ENCODE measurements at places on chromosomes 16 and 17.

GRCh38 chr17:64354824-64355535 is 35.7 kb downstream of the PECAM1 start:
- DNase-seq = no peak

- no peak for DNase-seq
Measured at GRCh38 chr16:24102209-24102660, 153.9 kb upstream of the CACNG3 start.

DNA sequence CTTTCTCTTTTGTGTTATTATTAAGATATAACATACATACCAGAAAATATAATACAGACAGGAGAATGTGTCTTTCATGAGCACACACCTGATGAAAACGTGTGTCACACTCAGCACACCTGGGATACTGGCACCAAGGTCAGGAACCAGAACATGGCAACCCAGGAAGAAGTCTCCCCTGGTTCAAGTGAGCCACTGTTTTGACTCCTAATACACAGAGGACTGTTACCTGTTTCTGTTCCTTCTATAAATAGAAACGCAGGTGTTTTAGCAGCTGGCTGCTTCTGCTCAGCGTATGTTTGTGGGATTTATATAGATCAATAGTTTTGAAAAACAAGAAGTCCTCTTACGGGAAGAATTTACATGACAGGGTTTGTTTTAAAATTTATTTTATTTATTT is 3.5 kb downstream of the SEC14L1 start:
- DNase-seq = no peak

- DNase-seq = no peak
Measured at GRCh38 chr17:74757502-74757901, 9.1 kb downstream of the NHERF1 start.

- no peak for DNase-seq
Measured at GRCh38 chr16:81841722-81842121, 62.6 kb downstream of the PLCG2 start.

DNA sequence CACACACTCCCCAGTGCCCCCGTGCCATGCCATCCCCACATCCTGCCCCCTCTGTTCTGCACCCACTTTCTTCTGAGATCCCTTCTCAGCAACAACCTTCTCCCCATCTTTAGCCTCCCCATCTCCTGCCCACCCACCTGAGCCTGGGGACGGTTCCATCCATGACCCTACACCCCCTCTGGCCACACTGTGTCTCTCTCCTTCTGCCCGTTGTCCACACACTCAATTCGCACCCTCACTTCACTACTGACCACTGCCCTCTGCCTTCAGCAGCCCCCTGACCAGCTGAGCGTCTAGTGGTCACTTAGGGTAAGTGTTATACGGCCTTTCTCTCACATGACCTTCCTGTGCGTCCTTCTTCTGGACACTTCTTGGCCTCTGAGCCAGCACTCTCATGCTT is 6.1 kb downstream of the ARHGAP27 start:
- DNase-seq = no peak

GRCh38 chr17:28199115-28199514 is 119.9 kb upstream of the TMEM97 start:
- no peak for DNase-seq

DNA sequence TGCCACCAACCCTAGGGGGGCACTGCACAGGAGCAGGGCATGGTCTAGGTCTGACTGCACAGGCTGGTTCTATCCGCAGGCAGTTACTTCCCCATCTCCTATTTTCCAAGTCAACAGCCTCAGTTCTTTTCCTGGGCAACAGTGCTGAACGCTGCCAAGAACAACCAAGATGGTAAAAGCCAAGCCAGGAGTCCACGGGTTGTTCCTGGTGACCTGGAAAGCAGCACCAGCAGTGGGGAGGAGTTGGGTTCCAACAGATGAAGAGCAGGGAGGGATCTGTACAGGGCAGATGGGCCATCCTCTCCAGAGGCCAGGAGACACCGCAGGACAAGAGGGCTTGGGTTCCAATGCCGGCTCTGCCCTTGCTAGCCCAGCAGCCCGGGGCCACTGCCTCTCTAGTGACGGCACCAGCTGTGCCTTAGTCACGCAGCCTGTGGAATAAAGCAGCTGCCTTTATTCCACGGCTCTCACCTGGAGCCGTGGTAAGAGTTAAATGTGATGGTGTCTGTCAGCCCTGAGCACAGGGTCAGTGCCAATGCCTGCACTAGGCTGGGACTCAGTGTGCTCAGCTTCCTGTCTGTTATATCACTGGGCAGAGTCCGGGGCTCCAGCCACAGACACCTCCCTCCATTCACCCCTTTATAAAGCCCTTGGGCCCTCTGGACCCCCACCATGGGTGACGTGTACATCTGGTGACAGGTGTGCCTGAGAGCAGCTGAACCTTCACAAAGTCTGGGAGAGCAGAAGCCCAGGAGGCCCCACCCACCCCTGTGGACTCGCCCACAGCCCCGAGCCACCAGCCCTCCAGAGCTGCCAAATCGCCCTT is 44.9 kb downstream of the MARF1 start:
- DNase-seq = no peak

DNA sequence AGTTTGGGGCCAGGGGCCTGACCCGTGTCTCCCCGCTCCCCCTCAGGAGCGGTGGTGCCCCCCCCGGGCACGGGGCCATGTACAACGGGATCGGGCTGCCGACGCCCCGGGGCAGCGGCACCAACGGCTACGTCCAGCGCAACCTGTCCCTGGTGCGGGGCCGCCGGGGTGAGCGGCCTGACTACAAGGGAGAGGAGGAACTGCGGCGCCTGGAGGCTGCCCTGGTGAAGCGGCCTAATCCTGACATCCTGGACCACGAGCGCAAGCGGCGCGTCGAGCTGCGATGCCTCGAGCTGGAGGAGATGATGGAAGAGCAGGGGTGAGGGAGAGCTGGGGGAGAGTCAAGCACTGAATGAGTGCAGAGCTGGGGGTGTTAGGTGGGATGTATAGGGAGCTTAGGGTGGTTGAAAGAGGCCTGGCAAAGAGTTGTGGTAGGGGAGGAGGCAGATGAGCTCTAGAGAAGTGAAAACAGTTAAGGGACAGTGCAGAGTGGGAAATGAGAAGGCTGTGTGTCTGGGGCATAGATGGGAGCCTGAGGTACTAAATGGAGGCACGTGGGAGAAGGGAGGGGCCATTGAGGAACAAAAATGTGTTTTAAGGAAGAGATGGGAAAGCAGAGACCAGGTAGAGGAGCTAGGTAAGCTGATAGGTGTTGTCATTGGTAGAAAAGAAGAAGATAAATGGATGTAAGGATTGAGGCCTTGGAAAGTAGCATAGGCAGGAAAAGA is 4.0 kb downstream of the SRRM2 start:
- no peak for DNase-seq

- no peak for DNase-seq
Measured at GRCh38 chr16:81647527-81647926, 131.6 kb upstream of the PLCG2 start.

DNA sequence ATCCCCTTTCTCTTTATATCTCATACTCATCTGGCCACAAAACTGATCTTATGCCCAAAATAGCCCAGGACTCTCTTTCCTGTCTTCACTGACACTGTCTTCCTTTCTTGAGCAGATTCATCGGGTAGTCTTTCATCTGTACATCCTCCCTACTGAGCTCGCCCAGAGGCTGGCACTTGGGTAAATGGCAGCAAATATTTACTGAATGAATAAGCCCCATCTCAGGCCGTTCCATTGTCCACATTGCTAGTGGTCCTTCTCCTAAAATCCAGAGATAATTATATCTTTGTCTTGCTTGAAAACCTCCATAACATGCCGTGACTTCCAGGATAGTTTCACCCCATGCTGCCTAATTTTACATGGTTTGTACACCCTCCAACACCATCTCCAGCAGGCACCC is 158.1 kb upstream of the SDK2 start:
- DNase-seq = no peak

- DNase-seq = peak; percentile 32
Measured at GRCh38 chr17:28612936-28613872, 781 bp downstream of the RSKR start.

GRCh38 chr17:21228111-21228510 is 14.2 kb upstream of the TMEM11 start:
- no peak for DNase-seq

- no peak for DNase-seq
Measured at GRCh38 chr16:58040945-58041627, 15.5 kb downstream of the MMP15 start.

GRCh38 chr16:88640498-88641247 is 2.3 kb downstream of the IL17C start:
- no peak for DNase-seq

GRCh38 chr17:57048096-57048495 is 37.0 kb upstream of the AKAP1 start:
- DNase-seq = no peak

DNA sequence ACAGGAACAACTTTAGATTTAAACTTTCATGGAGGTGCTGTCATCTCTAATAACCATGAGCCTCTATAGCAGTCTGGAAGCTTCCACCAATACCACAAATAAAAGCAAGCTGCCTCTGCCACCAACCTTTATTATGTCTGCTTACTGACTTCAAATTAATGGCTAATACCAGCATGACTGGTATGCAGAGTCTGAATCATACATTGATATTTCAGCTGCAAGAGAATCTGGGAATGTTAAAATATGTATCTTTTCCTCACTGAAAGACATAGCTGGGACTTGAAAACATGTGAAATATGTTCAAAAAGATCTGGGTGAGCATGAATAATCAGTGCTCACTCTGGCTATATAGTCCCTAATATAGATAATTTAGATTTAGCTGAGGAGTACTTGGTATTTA is 488.6 kb downstream of the CDH8 start:
- no peak for DNase-seq

DNA sequence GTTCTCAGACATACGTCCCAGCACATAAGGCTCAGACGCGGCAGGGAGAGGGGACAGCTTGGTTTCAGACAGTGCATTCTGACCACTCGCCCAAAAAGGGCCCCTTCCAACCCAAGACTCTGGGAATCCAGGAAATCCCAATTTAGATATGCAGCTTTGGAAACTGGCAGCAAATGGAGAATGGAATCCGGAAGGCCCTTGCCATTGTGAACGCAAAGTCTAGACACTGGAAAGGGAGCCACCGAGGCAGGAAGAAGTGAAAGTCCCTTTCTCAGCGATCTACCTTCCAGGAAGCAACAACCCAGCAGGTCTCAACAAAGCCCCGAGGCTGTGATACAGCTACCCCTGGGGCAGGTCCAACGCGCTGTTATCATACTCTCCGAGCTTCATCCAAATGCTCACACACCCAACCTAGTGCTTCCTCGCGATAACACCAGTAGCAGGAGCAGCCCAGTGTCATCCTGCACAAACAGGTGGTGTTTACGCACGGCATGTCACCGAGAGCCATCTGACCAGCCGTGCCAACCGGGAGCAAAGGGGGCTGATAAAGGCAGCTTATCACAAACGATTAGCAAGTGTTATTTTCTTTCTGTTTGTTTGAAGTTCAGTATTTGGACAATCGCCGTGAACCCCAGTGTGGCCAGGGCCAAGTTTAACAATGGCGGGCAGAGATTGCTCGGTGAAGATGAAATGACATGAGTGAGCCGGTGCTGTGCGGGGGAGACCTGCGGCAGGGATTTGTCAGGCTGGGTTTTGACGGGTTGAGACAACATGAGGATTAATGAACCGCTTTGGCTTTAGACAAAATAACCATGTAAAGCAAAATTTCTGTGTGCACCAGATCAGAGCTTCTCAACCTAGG is 240.6 kb downstream of the FOXL1 start:
- DNase-seq = no peak

DNA sequence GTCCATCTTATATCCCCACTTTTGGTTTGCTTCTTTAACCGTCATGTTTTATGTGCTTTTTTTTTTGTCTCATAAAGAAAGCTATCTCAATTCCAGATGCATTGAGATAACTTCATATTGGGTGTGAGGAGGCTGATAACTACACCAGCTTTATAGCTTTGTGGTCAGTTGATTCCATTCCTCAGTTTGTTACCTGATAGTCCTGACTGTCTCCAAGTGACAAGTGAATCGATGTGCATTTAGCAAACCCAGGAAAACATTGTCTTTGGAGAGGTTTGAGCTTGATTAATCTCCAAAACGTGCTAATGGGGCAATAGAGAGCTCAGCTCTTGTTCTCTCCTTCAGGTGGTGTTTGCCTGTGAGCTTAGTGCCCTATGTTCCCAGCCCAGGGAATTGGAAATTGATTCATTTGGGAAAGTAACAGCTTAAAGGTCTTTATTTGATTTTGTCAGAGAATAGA is 22.7 kb downstream of the HS3ST3B1 start:
- DNase-seq = no peak

DNA sequence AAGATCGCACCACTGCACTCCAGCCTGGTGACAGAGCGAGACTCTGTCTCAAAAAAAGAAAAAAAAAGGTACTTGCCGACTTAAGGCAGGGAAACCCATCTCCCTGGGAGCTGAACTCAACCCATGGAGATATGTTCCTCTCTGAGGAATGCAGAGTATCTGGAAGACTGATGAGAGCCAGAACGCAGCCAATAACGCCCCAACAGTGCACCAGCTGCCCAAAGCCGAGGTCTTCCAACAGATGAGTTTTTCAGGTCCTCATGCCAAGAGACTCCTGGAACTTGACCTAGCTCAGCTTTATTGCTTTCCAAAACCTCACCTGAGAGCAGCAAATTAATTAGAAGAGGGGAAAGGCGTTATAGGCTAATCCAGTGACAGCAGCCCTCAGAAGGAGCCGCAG is 9.4 kb downstream of the ELAC2 start:
- DNase-seq = no peak

GRCh38 chr17:58323366-58324055 is 5.1 kb downstream of the TSPOAP1 start:
- no peak for DNase-seq
